ENCODE measurements at places on chromosomes 4 and X.

- no peak for DNase-seq
Observed at GRCh38 chr4:20194123-20195013, 57.3 kb upstream of the SLIT2 start.

GRCh38 chrX:68045008-68045577 is 388.2 kb downstream of the OPHN1 start:
- no peak for DNase-seq

- no peak for DNase-seq
Observed at GRCh38 chr4:181127171-181127570, 1116.0 kb upstream of the TENM3 start.

DNA sequence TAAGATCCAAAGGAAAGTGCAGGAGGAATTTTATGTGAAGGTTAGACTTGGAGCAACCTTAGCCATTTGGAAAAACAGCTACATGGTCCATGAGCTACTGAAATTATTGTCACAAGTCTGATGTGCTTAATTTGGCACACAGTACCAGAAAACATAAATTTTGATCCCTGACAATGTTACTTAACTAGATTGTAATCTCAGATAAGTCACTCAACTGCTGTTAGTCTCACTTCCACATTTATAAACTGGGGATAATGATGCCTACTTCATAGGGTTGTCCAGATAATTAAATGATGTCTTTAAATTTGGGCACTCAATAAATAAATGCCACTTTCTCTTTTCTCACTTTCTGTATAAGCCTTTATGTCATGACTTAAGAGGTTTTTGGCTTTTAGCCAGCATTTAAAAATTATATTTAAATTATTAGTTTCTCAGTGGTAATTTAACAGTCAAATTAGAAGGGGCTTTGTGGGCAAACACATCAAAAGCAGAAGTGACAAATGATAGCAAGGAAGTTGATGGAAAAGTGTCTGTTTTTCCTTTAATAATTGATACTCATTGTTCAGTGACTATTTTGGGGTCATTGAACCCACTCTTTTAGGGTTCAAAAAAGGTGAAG is 58.3 kb downstream of the PAQR3 start:
- no peak for DNase-seq

GRCh38 chr4:173543266-173543665 is 13.2 kb upstream of the HAND2 start:
- no peak for DNase-seq

- no peak for DNase-seq
Observed at GRCh38 chr4:119125931-119126330, 9.7 kb upstream of the MYOZ2 start.

- DNase-seq: no peak
Observed at GRCh38 chrX:65300104-65300809, 234.3 kb downstream of the LAS1L start.

- DNase-seq: no peak
Observed at GRCh38 chrX:154979629-154980028, 42.9 kb downstream of the F8 start.

GRCh38 chrX:58025979-58026378 is 115.7 kb upstream of the ZXDA start:
- DNase-seq: no peak

- DNase-seq: no peak
Observed at GRCh38 chr4:87978681-87979080, 3.2 kb downstream of the SPP1 start.

DNA sequence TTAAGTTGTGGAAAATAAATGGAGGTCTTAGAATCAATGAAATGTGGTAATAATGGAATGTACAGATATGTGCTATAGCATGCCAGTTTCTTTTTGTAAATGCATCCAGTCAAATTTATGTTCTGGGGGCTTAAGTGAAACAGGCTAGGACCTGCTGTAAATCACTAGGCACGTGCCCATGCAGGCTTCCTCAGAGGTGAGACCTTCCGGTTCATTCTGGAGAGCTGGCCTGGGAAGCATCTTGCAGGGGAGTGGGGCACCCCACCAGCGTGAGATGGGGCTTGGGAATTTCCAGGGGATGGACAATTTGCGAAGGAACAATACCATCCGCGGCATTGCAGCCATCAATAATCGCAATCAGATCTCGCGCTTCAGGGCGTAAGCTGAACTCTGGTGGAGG is 80.1 kb downstream of the SORCS2 start:
- no peak for DNase-seq

- DNase-seq: no peak
Observed at GRCh38 chrX:44343412-44344141, at the start of gene EFHC2. TSS of gene EFHC2 (minus strand) at chrX:44343672. CDS start at chrX:44343588, 84 bp downstream.

- DNase-seq: no peak
Observed at GRCh38 chr4:7787067-7787466, 152.6 kb downstream of the AFAP1 start.

- no peak for DNase-seq
Observed at GRCh38 chrX:132292793-132293192, 73.5 kb upstream of the RAP2C start.

GRCh38 chr4:138188406-138189084 is 53.6 kb downstream of the SLC7A11 start:
- DNase-seq: no peak

DNA sequence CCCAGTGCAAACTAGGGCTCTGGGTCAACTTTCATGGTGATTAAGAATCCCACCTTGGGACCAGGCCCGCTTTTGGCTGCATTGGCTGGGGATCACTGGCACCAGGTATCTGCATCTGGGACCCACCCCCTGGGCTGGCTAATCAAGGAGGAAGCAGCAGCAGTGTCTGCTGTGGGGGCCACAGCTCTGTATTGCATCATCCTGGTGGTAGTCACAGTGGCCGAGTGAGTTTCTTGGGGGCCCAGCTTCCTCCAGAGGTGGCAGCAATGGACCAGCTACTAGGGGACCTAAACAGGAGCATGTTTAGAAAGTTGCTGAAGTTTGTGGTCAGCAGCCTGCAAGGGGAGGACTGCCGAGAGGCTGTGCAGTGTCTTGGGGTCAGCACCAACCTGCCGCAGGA is 15.7 kb downstream of the LNX1 start:
- DNase-seq: no peak

GRCh38 chr4:14167876-14168510 is 540.5 kb upstream of the BOD1L1 start:
- DNase-seq: no peak

DNA sequence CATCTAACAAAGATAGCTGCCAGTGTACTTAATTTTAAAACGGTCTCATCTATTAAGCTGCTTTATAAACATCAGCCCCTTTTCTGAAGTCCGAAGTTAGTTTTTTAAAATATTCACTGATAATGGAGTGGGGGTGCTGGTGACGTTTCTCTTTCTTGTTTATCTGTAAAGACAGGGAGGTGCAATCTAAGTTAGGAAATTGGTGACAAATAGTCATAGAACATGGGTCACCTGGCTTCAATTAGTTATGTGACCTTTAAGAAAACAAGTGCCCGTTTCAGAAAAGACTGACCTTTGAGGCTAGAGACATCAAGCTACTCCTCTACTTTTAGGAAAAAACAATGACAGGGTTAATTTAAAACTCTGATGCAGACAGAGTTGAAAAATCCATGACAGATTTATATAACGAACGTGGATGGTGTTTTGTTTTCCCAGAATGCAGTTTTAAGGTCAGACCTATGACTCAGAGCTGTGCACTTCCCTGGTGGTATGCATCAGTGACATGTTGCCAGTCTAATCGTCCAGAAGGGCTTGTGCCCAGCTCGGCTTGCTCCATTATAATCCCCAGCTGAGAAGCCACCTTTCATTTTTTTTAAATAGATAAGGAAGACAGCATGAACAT is 38.2 kb downstream of the FHL1 start:
- no peak for DNase-seq

DNA sequence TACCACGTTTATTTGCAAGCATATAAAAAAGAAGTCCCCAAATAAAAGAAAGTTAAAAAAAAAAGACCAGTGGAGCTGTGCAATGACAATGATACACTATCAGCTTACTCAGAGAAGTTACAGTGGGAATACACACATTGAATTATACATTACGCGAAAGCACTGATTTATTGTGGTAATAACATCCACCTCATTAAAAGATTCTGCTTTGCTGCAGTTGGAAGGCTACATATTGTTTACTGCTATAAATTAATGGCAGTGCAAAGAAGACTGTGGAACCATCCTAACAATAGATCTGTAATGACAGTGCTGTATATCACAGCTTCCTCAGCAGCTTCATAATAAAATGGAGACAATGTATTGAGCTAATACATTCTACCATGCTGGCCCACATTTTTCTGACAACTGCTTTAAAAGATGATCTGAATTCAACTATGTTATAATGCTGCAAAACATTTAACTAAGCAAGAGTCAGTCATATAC is 142.5 kb upstream of the MAB21L2 start:
- DNase-seq: no peak

GRCh38 chr4:164648849-164649212 is 105.1 kb upstream of the SMIM31 start:
- no peak for DNase-seq

GRCh38 chrX:46325312-46325877 is 219.8 kb downstream of the ZNF674 start:
- DNase-seq: no peak

GRCh38 chrX:66751136-66751782 is 112.4 kb upstream of the EDA2R start:
- DNase-seq: no peak

DNA sequence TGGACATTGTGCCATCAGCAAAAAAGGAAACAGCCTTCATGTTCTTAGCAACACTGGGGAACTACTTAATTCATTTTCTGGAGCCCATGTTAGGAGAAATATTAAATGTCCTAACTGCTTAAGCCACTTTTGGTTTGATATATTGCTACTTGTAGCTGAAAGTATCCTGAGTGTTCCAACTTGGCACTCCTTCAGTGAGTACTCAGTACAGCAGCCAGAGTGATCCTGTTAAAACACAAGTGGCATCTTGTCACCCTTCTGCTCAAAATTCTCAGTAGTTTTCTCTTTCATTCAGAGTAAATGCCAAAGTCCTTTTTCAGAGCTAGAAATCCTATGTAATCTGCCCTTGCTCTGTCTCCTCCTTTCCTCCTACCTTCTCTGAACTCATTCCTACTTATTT is 522.0 kb downstream of the GRID2 start:
- DNase-seq: no peak

GRCh38 chr4:177080388-177080787 is 229.3 kb upstream of the NEIL3 start:
- no peak for DNase-seq

DNA sequence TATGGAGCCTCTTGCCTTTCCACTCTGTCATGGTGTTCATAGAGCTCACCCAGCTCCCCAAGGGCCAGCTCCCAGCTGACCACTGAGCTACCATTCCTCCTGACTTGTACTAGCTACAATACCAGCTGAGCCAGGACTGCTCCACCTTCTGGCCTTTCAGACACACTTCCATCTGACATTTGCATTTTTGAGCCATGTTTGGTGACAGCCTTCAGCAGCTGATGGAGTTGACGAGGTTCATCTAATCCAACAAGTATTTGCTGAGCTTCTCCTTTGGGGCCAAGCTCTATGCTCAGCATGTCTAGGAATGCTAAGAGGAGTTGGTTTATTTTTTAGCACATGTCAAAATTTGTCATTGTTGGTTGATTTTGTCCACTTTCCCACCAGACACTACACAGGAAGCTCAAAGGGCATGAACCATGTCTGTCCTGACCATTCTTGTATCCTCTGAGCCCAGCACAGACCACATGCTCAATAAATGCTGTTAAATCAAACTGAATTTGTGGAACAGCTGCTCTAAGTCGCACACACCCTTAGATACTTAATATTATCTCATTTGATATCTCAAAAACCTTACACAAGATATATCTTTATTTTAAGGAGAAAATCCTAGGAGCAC is 142.6 kb upstream of the PPARGC1A start:
- DNase-seq: no peak

- DNase-seq: no peak
Observed at GRCh38 chr4:78542373-78542772, 9.2 kb upstream of the ANXA3 start.

DNA sequence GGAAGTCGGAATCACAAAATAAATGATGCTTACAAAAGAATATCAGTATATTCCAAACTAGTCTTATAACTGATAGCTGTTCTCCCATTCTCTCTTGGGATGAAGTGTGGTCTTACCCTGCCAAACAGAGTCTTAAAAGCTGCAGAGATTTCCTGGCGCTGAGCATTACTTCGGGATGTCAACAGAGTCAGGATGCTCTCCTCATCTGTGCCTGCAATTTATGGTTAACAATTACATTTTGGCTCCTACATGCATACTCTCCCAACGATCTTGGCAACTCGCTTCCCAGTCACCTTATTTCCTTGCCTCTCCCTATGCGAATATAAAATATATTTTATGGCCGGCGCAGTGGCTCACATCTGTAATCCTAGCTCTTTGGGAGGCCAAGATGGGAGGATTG is 12.2 kb downstream of the ANXA5 start:
- DNase-seq: no peak

GRCh38 chr4:56512166-56512565 is 6.6 kb downstream of the ARL9 start:
- DNase-seq: no peak

GRCh38 chr4:156197216-156197615 is 243.6 kb upstream of the CTSO start:
- no peak for DNase-seq

DNA sequence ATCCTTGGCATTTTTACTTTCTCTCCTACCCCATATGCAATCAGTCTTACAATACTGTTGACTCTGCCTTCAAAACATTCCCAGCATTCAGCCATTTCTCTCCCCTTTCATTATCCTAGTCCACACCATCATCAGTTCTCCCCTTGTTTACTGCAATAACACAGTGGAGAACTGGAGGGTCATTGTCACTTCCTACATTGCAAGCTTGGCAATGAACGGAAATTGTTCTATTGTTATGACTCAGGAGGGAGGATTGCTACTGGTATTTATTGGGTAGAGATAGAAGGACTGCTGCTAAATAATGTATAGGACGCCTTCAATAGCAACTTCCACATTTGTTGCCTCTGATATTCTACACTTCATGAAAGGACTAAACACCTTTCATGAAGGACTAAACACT is 231.8 kb downstream of the BANK1 start:
- no peak for DNase-seq

DNA sequence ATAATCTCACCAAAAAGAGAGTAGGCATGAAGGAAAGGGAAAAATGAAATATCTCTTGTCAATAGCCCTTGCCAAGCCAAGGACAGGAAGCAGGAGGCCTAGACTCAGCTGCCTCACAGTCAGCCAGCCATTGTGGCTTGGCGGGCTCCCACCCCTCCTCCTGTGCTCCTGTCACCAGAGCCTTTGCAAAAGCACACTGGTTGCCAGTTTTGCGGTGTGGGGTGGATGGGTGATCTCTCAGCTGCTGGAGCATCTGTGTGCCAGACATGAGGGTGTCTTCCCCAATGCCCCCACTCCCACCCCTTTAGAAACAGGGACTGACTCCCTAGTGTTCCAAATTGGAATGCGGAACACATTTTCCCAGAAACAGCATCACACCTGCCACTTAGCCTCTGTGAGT is 26.1 kb downstream of the ARHGEF6 start:
- DNase-seq: no peak

DNA sequence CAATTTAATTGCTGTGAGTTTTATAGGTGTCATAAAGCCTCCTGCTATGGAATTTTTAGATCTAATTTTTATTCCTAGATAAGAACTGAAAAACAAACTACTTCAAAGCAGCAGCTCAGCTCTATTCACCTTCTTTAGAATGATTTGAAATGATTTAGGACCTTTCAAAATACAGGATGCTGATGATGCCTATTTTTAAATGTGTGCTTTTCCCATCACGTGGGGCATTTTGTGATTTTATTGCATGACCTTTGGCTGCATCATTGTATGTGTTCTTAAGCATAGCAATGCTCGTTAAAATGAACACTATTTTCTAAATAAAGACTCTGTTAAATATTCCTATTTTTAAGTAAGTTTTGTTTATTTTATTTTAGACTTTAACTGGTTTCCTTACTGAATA is 537.3 kb downstream of the STPG2 start:
- no peak for DNase-seq

GRCh38 chr4:152927737-152928136 is 8.4 kb upstream of the FHDC1 start:
- DNase-seq: no peak

All from NK-92 treated with Interleukin-12 subunit alpha and Interleukin-12 subunit beta, amount 100 ng/mL, for 24 hours (cell line).